ENCODE measurements at places on chromosomes 7 and 10. TPM values are rescaled to one million over a fixed set of nuclear protein-coding genes. Genes with fewer than 3 reads are reported as not detected.

The NEUROD6 gene
- total RNA-seq, result not detected

The FAM221A gene
- total RNA-seq, result 6.2 TPM

The HOXA13 gene
- 1.9 TPM for total RNA-seq

DNA sequence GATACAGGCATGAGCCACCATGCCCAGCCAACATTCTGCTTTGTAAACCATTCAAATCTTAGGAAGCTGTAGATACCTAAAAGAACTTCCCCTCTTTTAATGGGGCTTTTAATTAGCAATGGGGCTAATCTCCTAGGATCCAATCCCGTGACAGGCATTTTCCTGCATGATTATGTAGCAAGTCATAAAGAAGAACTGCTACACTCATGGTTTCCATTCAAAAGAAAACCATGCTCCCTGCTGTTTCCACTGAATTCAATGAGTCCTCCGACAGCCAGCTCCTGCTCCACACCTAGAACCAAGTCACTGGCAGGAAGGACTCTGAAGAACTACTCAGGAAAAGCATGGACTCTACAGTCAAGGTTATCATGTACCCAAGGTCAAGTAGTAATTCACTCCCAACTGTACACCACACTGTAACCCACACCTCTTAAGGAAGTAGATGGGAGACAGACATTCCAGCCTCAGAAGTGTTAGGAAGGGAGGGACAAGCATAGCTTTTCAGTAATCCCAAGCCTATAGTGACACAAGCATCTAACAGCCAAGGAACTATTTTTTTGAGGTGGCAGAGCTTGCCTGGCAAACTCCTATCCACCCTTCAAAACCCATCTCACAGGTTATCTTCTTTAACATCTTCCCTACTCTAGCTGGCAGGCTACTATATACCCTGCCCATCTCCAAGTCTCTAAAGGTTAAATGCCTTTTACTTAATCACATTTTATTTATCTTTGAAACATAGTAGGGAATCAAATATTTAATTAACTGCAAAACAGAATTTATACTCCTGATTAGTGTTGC, 47.5 kb downstream of the CTBP2 start:
- no peak for DNase-seq

DNA sequence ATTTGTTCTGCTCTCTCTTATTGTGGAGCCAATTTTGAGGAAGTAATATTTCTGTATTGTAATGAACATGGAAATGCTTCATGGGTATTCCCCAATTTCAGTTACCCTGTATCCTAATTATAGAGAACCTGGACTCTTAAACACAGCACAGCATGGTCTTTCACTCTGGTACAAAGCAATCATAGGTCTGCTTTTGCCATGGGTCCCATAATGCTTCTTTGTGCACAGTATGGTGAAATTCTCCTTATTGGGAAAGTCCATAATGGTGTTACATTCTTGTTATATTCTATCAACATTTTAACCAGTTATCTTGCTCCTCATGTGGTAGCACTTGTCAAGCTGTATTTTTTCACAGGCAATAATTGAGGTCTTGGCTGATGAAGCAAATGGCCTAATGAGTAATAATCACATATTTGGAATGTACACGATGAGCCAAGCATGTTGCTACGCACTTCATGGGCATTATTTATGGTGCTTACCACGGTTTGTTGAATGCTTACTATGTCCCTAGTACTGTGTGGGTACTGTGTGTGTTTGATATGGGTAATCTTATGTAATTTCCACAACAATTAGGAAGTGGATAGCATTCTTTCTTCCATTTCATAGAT, 42.9 kb downstream of the PRKG1 start:
- DNase-seq, result no peak

- no peak for DNase-seq
Observed at GRCh38 chr10:52940921-52941320, 168.3 kb upstream of the MBL2 start.

DNA sequence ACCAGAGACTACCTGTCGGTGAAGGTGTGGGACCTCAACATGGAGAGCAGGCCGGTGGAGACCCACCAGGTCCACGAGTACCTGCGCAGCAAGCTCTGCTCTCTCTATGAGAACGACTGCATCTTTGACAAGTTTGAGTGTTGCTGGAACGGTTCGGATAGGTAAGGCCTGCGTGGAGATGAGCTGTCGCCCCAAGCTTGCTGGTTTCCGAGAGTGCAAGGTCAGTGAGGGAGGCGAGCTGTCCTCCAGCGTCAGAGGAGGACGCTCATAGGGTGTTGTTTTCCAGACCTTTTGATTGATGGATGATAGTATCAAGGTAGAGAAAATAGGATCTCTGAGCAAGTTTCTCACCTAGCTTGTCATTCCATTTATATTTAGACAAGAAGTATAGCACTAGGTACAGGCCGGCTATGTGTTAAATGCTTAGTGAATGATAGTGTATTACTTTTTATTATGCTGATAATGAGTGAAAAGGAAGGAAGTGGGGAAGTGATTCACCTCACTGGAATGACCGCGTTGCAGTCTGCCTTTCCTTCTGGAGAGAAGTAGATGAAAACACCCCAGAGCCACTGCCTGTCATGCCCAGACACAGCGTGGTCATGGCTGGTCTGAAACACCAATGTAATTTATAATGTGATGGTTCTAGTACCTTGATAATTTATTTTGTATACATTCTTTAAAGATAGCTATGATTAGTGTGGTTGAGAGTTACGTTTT, 33.9 kb downstream of the BNIP3 start:
- DNase-seq, result peak; percentile 82

DNA sequence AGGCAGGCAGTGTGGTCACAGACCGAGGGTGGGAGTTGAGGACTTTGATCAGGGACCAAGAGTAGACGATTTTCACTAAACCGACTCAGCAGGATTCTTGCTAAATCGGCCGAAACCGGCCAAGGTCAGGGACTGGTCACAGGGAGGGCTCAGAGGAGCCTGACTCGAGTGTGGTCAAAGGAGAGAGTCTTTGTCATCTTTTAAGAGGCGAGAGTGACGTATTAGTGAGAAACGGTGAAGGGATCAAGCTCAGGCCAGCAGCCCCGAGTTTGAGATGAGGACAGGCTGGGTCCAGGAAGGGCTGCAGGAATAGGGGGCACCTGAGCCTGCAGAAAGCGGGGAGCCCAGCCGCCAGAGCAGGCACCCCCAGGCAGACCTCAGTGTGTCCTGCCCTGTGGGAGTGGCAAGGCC, 41.6 kb upstream of the FAM20C start:
- no peak for DNase-seq

DNA sequence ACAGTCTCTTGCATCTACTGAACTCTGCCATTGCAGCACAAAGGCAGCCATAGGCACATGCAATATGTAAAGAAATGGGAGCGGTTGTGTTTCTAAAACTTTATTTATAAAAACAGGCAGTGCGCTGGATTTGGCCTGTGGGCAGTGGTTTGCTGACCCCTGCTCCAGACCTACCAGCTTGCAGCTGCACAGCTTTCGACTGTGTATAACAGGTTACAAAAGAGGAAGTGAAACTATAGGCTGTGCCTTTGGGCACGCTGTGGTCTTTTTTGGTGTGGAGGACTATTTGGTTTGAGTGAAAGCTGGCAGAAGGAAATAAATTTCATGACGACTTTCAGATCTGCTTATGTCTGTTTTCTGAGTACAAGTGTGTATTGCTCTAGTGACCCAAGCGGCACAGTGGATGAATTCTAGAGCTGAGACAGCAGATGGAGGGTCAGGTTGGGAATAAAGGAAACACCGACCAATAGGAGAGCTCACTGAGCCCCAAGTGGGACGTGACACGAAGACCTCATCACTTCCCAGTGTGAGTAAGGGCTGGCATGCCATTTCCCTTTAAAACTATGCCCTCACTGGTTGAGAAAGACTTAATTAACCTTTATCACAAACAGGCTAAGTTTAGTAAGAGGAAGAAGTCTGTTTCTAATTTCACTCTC, 152.7 kb downstream of the ANK3 start:
- DNase-seq, result no peak

GRCh38 chr10:101829561-101830315, 11.5 kb upstream of the OGA start:
- DNase-seq, result peak; percentile 80

DNA sequence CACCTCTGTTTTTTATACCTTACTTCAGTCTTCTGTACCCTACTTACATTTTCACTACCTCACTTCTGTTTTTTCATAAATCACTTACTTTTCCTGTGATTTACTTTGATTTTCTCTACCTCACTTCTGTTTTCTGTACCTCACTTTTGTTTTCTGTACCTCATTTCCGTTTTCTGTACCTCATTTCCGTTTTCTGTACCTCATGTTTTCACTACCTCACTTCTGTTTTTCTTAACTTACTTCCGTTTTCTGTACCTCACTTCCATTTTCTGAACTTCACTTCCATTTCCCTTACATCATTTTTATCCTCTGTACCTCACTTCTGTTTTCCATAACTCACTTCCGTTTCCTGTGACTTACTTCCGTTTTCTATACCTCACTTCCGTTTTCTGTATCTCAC, 492.0 kb upstream of the AKR1E2 start:
- DNase-seq, result no peak

Measured in mesenteric fat pad (tissue), 1 donor.